ENCODE measurements at places on chromosomes 1 and 21.

GRCh38 chr1:222161676-222162075 lies 386.2 kb downstream of the HHIPL2 start:
- no peak for DNase-seq

GRCh38 chr1:78032996-78033796 lies 12.6 kb upstream of the GIPC2 start:
- no peak for DNase-seq

GRCh38 chr1:156423422-156424352 lies 54.7 kb downstream of the RHBG start:
- no peak for DNase-seq

- no peak for DNase-seq
Measured at GRCh38 chr1:181583598-181583997, 100.3 kb downstream of the CACNA1E start.

GRCh38 chr1:90510143-90510542 lies 207.0 kb downstream of the BARHL2 start:
- no peak for DNase-seq

DNA sequence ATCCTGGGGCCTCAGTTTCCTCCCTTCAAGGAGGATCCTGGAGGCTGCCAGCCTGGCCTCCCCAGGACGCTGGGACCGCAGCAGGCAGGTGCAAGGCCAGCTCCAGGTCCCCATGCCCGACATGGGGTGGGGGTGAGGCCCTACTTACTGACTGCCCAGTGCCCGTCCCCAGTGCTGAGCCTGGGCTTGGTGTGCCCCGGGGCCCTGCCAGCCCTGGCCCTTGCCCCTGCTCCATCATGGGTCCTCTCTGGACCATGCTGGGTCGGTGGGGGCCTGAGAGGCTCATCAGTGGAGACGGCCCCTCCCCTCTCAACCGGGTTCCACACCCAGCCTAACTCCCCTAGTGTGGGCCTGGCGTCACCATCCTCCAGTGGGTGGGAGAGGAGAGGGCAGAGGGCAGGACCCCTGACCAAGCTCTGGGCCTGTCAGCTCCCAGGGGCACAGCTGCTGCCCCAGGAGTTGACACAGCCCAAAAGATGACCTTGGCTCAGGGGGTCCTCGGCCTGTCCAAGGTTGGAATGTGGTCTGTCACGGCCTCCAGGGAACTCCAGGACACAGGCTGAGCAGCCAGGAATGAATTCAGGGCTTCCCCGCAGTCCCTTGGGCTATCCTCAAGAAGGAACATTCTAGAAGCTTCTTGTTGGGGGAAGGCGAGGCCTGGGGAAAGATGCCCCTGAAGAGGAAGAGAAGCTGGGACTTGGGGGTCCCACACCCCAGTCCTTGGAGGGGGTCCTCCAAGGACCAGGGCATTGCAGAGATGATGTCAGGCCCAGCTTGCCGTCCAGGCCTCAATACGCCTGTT lies 17.6 kb upstream of the ARF1 start:
- DNase-seq = no peak

DNA sequence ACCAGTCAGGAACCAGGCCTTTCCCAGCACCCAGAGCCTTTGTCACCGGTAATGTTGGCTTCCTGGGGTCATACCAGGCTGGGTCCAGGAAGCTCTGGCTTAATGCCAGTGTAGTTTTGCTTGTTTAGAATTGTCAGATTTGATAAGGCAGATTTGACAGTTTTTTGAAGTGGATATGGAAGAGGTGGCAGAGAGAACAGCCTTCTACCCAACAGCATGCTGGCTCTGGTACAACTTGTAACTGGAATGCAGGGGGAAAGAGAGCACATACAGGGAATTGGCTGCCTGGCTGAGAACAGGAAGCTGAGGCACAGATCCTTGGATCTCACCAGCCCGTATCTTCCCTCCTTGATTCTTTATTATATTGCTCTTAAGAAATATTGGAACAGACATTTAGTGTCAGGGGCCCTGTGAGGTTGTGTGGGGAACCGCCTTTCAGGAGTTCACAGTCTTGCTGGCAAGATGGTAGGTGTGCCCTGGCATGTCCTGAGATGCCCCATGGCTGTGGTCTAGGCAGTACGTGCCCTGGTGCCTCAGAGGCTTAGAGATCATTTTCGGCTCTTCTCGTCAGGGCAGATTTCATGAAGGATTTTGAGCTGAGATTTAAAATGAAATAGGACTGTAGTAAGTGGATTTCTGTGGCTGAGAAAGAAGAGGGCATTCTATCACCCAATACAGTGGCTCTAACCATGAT lies 227.0 kb downstream of the PBX1 start:
- DNase-seq = peak; percentile 21

DNA sequence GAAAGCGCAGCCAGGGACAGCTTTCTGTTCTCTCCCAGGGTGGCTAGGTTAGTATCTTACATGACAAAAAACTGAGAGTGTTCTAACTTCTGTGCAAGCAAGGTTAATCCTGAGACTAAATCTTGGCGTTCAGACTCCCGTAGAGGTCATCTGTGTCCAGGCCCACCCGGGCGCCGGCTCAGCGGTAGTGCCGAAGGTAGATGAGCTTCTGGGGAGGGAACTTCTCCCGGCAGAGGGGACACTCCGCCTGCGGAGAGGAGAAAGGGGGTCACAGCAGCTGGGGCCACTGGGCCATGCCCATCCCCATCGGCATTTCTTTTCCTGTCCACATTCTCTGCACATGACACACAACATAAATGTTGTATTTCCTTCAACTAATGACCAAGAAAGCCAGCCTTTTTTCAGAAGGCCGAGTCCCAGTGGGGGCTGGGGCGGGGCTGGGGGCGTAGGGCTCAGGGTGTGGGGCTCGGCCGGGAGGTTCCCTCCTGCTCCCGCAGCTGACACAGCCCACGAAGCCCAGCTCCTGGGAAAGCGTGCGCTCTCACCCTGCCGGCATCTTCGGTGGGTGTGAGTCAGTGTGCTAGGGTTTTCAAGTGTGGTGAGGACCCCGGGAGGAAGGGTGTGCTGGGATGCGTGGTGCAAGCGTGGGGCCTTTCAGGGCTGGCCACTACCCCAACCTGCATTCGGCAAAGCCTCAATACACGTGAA lies 6.6 kb downstream of the PEX10 start:
- no peak for DNase-seq

Measured in DMS153 (cell line).